ENCODE measurements at places on chromosomes 3 and 15.

DNA sequence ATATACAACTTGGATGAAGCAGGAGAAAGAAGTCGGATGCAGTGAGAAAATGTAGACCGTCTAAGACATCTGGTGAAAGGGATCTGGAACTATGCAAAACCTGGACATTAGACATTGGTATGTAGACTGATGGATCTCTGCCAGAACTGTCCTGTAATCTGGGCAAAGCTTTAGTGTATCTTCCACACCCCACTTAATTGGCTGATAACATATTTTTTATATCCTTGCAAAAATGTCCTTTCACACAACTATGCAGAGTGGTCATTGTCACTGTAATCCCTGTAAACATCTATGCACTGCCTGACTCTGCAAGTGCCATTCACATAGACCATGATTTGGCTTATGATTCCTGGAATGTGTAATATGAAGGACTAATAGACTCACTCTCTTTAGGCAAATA, 163.1 kb downstream of the TUSC7 start:
- DNase-seq, result no peak

- DNase-seq, result no peak
These were observed 325.7 kb downstream of the OTOL1 start for GRCh38 chr3:161822291-161822690.

- DNase-seq, result no peak
These were observed 1.5 kb downstream of the CDC25A start for GRCh38 chr3:48186631-48187300.

DNA sequence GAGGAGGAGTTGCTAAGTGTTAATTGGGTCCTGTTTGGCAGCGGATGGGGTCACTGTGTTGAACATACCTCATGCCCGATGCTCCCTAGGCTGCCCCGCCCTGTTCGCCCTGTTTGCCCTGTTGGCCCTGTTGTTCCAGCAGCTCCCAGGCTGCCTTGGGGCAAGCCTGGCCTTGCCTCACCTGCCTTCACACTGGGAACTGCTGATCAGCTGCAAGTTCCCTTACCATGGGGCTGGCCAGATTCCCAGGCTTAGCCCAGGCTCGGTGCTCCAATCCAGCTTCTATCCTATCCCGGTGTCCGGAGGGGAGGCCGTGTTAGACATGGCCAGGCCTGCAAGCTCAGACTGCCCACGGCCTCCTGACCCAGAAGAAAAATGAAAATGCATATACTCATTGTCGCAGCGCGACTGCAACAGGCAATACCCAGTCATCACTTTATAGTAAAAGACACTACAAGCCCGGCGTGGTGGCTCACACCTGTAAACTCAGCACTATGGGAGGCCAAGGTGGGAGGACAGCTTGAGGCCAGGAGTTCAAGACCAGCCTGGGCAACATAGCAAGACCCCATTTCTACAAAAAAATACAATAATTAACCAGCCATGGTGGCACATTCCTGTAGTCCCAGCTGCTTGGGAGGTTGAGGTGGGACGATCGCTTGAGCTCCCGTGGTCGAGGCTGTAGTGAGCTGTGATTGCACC, 42.9 kb upstream of the ZNF710 start:
- DNase-seq, result no peak

DNA sequence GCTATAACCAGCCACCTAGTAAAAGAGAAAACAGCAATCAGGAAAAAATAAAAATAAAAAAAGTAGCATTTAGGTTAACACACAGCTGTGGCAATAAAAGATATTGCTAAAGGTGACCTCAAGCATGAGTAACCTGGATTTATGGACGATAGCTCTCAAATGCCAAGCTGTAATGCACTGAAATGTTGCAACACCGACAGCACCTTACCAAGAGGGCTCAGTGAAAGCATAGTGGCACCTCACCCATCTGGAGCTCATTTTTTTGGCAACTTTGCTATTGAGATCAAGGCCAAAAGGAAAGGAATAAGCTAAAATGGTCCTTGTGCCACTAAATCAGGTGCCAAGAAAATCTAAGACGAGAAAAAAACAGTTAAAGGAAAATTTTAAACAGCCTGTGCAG, 2.5 kb downstream of the HACD2 start:
- DNase-seq, result no peak

- DNase-seq, result no peak
These were observed 497 bp upstream of the RPLP1 start for GRCh38 chr15:69451951-69452691.

- no peak for DNase-seq
These were observed 8.1 kb upstream of the TCAIM start for GRCh38 chr3:44330444-44330843.

DNA sequence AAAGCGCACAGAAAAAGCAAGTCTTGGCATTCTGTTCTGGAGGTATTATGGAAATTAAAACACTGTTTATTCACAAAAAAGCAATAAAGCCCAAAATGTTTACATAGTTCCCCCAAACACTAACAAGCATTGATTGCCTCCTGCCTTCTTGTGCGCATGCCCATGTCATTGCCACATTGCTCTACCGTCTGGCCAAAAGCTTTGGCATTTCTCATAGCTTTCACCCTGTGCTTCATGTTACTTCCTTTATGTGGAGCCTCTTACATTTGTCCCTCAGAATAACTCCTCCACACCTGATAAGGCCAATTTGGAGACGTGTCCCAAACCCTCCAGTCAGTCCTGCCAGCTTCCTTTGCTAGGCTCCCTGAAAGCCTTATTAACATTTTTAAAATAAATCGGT, 680.8 kb downstream of the GBE1 start:
- DNase-seq, result no peak

DNA sequence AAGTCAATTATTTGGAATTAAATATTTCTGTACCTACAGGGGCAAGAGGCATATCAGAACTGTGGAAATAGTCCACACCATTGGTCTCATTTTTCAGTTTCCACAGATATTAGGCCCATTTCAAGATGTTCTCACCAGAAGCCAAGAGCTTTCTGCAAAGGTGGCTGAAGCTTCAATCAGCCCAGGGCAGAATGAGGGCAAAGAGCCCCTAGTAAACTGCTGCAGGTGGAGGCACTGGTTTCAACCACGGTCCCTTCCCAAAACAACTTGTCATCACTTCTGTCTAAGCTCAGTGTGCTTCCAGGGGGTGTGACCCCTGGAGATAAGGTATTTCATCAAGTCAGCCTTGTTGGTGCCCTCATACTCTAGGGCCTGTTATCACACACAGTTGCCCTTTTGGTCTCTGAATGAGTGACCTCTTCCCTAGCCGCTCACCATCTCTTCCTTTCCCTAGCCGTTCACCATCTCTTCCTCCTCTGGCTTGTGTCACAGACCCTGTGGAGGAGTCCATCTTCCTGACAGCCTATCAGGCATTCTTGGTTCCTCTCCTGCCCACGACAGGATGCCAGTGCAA, 21.2 kb downstream of the IL17RD start:
- no peak for DNase-seq

DNA sequence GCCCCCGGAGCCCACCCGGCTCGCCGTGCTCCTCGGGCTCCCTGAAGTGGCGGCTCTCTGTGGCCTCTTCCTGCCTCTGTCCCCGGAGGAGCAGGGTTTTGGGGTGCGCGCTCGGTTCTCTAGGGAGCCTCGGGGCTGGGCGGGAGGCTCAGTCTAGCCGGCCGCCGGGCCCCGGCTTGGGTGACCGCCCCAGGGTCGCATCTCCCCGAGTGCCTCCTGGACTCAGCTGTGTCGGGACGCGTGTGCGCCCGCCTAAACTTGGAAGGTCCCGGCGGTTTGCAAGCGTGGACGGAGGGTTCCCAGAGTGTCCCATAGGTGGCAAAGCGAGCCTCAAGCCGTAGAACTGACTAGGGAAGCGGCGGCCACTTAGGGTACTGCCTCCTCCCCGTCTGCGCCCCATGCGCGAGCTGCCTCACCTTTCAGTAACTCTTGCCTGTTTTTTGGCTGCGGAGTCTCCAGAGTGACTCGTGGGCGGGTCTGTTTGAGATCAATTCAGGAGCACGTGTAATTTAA, 601 bp downstream of the ACTL6A start:
- peak; percentile 55 for DNase-seq

DNA sequence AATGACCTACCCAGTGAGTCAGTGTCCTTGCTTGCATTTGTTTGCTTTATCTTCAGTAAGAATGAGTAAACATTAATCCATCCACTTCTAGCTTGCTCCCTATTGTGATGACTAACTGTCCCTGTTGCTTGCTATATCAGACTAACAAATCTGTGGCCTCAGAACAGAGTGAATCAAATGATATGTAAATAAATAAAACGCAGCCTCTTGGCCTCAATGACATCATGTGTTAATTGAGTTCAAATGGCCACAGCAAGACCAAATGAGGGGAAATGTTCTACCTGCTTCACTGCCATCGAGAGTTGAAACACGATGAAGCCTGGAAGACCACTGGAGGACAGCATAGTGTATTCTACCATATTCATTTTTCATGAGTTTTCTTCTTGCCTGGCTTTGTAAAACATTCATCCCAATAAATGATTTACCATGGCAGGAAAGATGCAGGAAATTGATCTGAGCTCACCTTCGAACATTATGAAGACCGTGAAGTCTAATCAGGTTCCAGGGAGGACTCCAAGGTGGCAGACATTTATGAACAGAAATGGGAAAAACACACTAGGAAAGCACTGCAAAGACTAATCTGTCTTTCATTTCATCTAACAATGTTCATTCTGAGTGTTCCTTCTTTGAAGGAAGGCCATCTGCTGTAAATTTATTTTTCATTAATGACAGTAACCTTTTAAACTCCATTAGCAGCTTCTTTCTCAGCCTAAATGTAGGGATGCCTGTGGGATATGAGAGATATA, 1144.5 kb downstream of the TUSC7 start:
- no peak for DNase-seq

- DNase-seq, result no peak
These were observed 27.6 kb upstream of the P2RY13 start for GRCh38 chr3:151356794-151357462.

GRCh38 chr3:59559721-59560435, 510.1 kb upstream of the CFAP20DC start:
- peak; percentile 11 for DNase-seq

DNA sequence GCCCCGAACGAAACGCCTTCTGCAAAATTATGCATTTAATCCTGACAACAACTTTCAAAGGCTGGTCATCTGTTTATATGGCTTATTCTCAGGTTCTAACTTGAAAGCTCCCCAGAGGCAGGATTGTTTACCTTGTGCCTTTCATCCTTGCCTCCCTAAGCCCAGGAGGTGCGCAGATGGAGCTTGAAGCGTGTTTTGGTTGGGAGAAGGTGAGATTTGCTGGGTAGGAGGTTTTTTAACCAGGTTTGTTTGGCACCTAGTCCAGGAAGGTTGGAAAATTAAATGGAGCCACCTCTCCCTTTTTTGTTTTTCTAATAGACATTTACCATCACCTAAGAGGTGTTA, 675 bp downstream of the TSEN2 start:
- no peak for DNase-seq

DNA sequence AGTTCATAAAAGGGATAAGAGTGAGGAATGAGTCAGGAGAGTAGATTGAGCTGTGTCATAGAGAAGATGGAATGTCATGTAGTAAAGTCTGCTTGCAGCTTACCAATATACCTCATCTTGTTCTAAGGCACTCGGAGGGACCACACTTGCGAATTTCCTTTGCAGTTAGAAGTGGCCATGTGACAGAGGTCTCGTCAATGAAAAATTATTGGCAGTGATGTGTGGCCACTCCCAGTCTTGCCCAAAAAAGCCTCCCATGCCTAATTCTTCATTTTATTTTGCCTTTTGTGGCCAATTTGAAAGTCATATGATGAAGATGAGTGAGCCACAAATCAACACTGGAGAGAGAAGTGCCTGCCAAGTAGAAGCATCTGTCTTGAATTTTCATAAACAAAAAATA, 465.6 kb upstream of the ZNF385D start:
- no peak for DNase-seq

DNA sequence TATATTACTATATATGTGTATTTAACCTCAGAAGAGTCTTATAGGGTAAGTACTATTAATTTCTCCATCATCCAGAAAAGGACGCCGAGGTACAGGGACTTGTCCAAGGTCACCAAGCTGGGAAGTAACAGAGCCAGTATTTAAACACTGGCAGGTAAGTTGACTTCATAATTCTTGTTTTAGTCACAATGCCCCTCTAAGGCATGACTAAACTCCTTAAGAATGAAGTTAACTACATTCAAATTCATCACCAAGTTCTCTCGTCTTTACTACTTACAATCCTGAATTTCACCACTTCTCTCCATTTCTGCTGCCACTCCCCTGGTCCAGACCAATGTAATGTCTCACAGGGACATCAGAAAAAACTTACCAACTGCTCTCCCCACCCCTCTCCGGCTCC, 312.1 kb downstream of the GRM7 start:
- DNase-seq, result no peak

DNA sequence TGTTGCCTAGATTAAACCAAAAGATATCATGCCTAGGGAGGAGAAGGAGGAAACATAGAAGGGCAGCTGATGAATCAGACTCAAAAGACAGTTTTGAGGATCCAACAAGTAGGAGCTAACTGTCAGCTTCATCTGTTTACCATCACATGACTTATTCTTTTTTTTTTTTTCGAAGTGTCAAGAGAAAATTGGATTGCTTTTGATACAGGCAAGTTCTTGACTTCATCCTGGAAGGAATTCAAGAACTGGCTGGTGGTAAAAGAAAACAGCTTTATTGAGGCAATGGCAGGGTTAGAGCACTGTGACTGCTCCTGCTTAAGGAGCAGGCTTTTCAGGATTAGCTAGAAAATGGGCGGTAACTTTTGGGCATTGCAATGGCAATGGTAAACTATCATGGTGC, 227.5 kb upstream of the KCNMB2 start:
- DNase-seq, result no peak

GRCh38 chr3:129182390-129183185, 1.1 kb downstream of the CNBP start:
- no peak for DNase-seq

DNA sequence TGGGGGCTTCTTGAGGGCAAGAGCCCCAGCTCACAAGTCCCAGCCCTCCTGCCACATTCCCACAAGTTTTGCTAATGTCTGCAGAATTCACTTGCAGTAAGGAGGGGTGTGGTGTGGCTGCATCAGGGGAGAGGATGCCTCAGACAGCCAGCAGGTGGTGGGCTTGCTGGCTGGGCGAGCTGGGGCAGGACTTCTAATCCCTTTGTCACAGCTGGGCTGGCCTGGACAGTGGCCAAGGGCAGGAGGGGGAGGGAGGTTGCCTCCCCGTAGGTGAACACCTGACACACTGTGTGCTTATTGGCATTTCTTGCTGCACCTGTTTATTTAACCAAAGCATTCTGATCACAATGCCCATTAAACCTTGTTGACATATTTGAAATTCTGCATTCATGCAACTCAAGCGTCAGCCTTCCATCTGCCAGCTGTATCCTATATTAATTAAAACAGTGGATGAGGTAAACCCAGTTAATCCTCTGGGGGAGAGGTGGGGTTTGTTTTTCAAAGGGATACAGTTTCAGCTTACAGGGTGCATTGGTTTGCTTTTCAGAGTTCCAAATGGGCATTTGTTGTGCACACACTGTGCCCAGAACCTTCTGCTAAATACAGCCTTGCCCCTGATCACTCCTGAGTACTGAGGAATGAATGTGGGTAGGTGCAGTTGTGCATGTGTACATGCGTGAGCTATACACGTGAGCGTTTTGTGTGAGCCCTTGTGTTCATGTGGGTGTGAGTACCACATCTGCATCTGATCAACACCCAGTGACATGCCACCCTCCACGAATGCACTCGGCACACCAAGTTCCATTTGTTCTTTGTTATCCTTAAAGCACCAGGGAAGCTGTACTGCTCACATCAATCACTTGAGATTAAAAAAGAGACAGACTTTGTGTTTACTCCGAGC, 268.7 kb downstream of the XXYLT1 start:
- DNase-seq, result no peak

All from stimulated activated CD4-positive, alpha-beta T cell treated with anti-CD3 and anti-CD28 coated beads, Interleukin-2, amount 100 ng/mL, for 48 hours (primary cell).